Endothelial cell of umbilical vein (primary cell): ENCODE measurements at places on chromosomes 6 and 20. TPM values are rescaled to one million over a fixed set of nuclear protein-coding genes. Genes with fewer than 3 reads are reported as not detected.

The CYP21A2 gene
- total RNA-seq: 0.22 and 0.32 TPM in 2 replicates

The CAPN11 gene
- 1.4 and 1.8 TPM in 2 replicates for total RNA-seq

The PPIL6 gene
- 0.25 and 0.33 TPM in 2 replicates for total RNA-seq

The IGF2R gene
- total RNA-seq: 59.7 and 60.2 TPM in 2 replicates

The CCN6 gene
- not detected in 2 replicates for total RNA-seq

The CRYBG1 gene
- 25.0 and 30.1 TPM in 2 replicates for total RNA-seq

The DLK2 gene
- not detected in 2 replicates for total RNA-seq

The OOEP gene
- not detected in 2 replicates for total RNA-seq

The MDFI gene
- 32.4 and 45.8 TPM in 2 replicates for total RNA-seq

The SLC25A27 gene
- 3.4 and 4.0 TPM in 2 replicates for total RNA-seq

The SPATS1 gene
- total RNA-seq: not detected in 2 replicates

The CNBD2 gene
- 4.9 and 5.3 TPM in 2 replicates for total RNA-seq

The BMP6 gene
- total RNA-seq: 221 and 234 TPM in 2 replicates

The TGM3 gene
- total RNA-seq: not detected in 2 replicates

The PDE10A gene
- total RNA-seq: 2.9 and 6.5 TPM in 2 replicates

The ATP6V1G2 gene
- 0.84 and 1.4 TPM in 2 replicates for total RNA-seq

The SLC2A4RG gene
- total RNA-seq: 69.3 and 69.4 TPM in 2 replicates

The BIRC7 gene
- total RNA-seq: not detected in 2 replicates

The HLA-DQA1 gene
- not detected in 2 replicates for total RNA-seq

The PTCRA gene
- total RNA-seq: not detected in 2 replicates

The ESR1 gene
- total RNA-seq: not detected in 2 replicates

The SLC32A1 gene
- total RNA-seq: not detected in 2 replicates

The BRD2 gene
- 187 and 197 TPM in 2 replicates for total RNA-seq

The KCNK5 gene
- total RNA-seq: not detected in 2 replicates

The TRIM10 gene
- not detected in 2 replicates for total RNA-seq

The TINAG gene
- 0.21 TPM in 1 of 2 replicates, not detected in the other for total RNA-seq

The WFDC10B gene
- not detected in 2 replicates for total RNA-seq

The METTL24 gene
- total RNA-seq: not detected in 2 replicates

The PNLDC1 gene
- not detected in 2 replicates for total RNA-seq

The SAPCD1 gene
- 9.4 and 11.7 TPM in 2 replicates for total RNA-seq

The NANP gene
- 7.5 and 8.0 TPM in 2 replicates for total RNA-seq

The MUC22 gene
- total RNA-seq: not detected in 2 replicates

The PAK5 gene
- not detected in 2 replicates for total RNA-seq

The TPBG gene
- 9.0 and 11.4 TPM in 2 replicates for total RNA-seq

The OR2B6 gene
- total RNA-seq: not detected in 2 replicates

The HCK gene
- not detected in 2 replicates for total RNA-seq

The F13A1 gene
- not detected in 2 replicates for total RNA-seq

The PLCB4 gene
- 1.6 and 1.7 TPM in 2 replicates for total RNA-seq

The PLCG1 gene
- 219 and 224 TPM in 2 replicates for total RNA-seq

The SLC35F1 gene
- total RNA-seq: not detected in 2 replicates

The RIPOR2 gene
- total RNA-seq: not detected in 2 replicates
